ENCODE measurements at places on chromosomes 13 and 19.

DNA sequence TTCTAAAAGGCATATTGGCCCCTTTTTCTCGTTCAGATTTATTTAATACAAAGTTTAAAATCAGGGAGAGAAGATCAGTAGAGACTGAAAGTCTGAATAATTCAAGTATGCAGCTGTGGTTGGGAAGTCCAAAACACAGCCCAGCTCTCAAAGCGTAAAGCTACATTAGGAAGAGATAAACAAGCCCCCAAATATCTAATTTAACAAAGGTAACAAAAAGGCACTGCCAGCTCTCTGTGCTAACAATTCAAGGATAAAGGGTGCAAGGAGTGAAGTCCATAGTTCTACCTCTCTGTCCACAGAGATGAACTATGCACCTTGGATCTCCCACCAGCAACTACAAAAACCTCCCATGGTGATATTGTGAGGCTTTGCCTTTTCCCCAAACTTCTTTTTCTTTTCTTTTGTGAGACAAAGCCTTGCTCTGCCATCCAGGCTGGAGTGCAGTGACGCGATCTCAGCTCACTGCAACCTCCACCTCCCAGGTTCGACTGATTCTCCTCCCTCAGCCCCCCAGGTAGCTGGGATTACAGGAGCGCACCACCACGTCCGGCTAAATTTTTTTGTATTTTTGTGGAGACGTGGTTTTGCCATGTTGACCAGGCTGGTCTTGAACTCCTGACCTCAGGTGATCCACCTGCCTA lies 104.4 kb downstream of the LHFPL6 start:
- DNase-seq = no peak

DNA sequence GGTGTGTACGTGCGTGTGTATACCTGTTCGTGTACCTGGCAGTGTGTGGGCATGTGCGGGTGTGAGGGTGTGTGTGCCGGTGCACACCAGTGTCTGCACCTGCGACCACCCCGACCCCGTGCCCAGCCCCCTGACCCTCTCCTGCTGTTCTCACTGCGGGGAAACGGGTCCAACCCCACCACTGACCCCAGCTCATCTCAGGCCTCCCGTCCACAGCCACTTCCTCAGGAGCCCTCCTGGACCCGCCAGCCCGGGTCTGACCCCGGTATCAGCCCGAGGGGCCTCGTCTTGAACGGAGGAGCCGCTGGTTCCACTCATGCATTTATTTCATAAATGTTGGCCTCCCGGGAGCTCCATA lies 23.8 kb upstream of the ONECUT3 start:
- no peak for DNase-seq

- no peak for DNase-seq
Measured at GRCh38 chr13:92836171-92836570, 390.4 kb upstream of the GPC6 start.

DNA sequence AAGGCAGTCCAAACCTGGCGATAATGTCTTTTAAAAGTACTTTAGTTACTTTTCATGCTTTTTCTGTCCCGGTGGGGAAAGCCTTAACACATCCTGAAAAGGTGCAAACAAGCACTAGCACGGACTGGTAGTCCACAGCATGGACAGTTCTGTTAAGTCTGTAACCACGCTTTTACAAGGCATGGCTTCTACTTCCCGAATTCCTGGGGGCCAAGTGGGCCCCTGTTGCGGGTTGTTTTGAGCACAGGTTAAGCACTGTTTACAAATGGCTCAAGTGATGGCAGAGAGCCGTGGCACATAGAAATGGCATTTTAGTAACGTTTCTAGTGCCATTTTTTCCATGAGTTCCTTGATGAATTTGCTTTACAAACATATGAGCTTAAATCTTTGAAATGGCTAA lies 37.6 kb downstream of the ZNF493 start:
- DNase-seq = no peak

- no peak for DNase-seq
Measured at GRCh38 chr13:99981735-99982035, at the start of gene ZIC2. TSS of gene ZIC2 (plus strand) at chr13:99981784. CDS start at chr13:99982065, 281 bp downstream.

DNA sequence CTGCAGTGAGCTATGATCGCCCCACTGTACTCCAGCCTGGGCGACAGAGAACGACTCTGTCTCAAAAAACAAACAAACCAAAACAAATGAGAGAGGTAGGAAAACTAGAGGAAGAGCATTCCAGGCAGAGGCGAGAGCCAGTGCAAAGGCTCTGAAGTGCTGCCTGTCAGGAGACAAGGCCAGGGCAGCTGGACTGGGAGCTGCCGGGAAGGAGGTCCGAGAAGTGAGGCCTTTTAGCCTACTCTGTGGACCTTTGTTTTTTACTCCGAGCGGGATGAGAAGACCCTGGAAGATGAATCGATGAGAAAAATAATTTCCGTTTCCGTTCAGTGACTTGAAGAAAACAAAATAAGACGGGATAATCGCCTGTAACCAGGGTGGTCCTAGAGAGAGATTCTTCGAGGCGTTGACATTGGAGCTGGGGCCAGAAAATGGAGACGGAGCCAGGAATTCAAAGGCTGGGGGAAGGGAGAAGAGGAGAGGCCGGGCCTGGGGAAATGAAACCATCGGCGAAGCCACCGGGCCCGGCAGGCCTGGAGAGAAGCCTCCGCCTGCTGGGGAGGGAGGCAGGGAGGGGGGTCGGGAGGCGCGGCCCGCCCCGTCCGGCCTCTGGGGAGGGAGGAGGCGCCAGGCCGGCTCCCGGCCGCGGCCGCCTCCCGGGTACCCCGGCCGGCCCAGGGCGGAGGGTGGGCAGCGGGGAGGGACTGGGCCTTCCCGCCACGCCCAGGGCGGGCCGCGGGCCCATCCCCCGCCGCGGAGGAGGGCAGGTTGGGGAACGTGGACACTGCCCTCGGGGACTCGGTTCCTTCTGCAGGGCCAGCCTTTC lies 7.8 kb upstream of the SERTAD1 start:
- DNase-seq = peak; percentile 65

Data from smooth muscle cell of the brain vasculature (primary cell).